ENCODE measurements at places on chromosomes 1 and 21. TPM values are rescaled to one million over a fixed set of nuclear protein-coding genes. Genes with fewer than 3 reads are reported as not detected.

The LCE2C gene
- total RNA-seq = not detected

The TSPAN2 gene
- 0.35 TPM for total RNA-seq

The SPATA17 gene
- not detected for total RNA-seq

The RNF186 gene
- total RNA-seq = 2.9 TPM

The LAPTM5 gene
- 21.2 TPM for total RNA-seq

The WNT9A gene
- total RNA-seq = 0.10 TPM

The TCEA3 gene
- total RNA-seq = 69.2 TPM

The LCE1F gene
- total RNA-seq = not detected

The NTRK1 gene
- not detected for total RNA-seq

The GUCA2A gene
- not detected for total RNA-seq

The SPATA1 gene
- 1.7 TPM for total RNA-seq

The ATP6V1G3 gene
- not detected for total RNA-seq

The LCE6A gene
- not detected for total RNA-seq

The CNR2 gene
- 0.04 TPM for total RNA-seq

The DNAI4 gene
- 3.4 TPM for total RNA-seq

The CFAP126 gene
- total RNA-seq = not detected

The PRRX1 gene
- 0.31 TPM for total RNA-seq

The KIF2C gene
- total RNA-seq = 0.35 TPM

The CDA gene
- total RNA-seq = 25.6 TPM

The IGSF21 gene
- 0.68 TPM for total RNA-seq

The PTGFR gene
- 2.5 TPM for total RNA-seq

The PYHIN1 gene
- 0.49 TPM for total RNA-seq

The OR10J1 gene
- not detected for total RNA-seq

The FCRL1 gene
- total RNA-seq = not detected

The PAQR6 gene
- 0.61 TPM for total RNA-seq

The RAVER2 gene
- 0.51 TPM for total RNA-seq

The IL12RB2 gene
- total RNA-seq = 0.33 TPM

The ERG gene
- 3.1 TPM for total RNA-seq

The CDC42SE1 gene
- 27.1 TPM for total RNA-seq

The RGL1 gene
- 9.4 TPM for total RNA-seq

The GBP4 gene
- 9.1 TPM for total RNA-seq

The MYBPH gene
- total RNA-seq = not detected

The S100A7 gene
- not detected for total RNA-seq

The LDLRAD1 gene
- total RNA-seq = 0.44 TPM

All from right lobe of liver (tissue), 6 donors.